Left ventricle myocardium superior (tissue), 1 donor: ENCODE measurements at places on chromosomes 11 and 22. TPM values are rescaled to one million over a fixed set of nuclear protein-coding genes. Genes with fewer than 3 reads are reported as not detected.
A peak's percentile ranks its signal among the peaks of the same experiment; 100 is the strongest.

PRAME gene
- total RNA-seq, result not detected

CECR2 gene
- total RNA-seq, result 7.1 TPM

C11orf87 gene
- total RNA-seq, result not detected

TMX2 gene
- 65.6 TPM for total RNA-seq

GDPD4 gene
- total RNA-seq, result not detected

CDC42EP2 gene
- total RNA-seq, result 13.0 TPM

GRCh38 chr11:121886996-121887395, 229.0 kb downstream of the BLID start:
- DNase-seq, result no peak

GRCh38 chr11:111097191-111097590, 148.3 kb upstream of the POU2AF2 start:
- peak; percentile 61 for DNase-seq

- no peak for DNase-seq
Measured at GRCh38 chr22:46946383-46946962, 184.0 kb downstream of the TBC1D22A start.

DNA sequence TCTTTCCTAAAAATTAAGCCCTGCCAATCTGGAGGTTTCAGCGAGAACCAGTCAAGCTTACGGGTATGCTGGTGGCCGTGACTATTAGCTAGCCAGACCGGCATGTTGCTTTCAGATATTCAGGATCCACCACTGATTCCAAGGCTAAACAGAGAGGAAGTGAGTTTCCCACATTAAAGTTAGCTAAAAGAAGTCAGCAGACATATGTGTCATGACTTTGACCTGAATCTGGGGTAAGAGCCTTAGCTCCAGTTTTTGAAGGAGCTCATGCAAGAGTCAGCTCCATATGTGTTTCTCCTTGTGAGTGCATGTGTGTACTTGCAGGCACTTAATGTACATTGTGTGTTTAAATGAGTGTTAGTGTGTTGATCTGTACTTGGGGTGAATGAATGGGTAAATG, 1.4 kb downstream of the ZFPL1 start:
- no peak for DNase-seq

DNA sequence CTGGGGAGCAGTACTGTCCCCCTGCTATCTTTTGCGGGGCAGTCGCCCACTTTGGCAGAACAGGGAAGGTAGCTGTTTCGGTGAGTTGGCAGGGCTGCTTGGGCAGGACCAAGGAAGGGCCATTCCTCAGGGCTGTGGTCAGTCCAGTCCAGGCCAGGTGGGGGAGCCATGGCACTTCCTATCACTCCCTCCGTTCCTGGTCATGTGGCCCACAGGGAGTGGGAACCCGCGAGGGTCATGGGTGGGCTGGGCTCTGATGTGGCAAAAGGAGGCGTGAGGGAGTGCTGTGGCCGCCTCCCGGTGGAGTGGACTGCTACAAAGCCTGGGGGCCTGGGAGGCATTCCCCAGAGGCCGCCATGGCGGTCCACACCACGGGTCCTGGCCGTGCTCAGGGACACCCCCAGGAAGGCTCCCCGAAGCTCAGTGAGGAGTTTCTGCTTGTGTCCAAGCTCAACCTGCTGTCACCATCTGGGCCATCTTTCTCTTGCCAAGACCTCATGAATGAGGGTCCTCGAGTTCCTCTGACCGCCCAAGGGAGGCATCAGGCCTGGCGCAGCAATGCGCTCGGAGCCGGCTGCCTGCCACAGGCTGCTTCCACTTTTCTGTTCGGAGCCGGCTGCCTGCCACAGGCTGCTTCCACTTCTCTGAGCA, 11.9 kb downstream of the CHID1 start:
- no peak for DNase-seq

DNA sequence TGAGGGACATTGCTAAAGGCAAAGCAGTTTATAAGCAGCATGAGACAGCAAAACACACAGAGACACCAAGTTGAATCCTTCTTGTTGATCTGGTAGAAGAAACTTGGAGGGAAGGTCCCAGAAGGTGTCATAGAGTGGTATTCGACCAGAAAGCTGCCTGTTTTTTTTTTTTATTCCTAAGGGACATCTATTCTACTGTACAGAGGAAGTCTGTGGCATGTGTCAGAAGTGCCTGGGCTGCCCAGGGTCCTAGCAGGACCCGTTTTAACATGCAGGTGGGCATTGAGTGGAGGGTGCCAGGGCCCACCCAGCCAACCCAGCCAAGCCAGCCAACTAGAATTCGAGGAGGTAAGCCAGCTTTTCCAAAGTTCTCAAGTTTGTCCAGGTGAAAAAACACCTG, 68.0 kb upstream of the ATXN10 start:
- no peak for DNase-seq

DNA sequence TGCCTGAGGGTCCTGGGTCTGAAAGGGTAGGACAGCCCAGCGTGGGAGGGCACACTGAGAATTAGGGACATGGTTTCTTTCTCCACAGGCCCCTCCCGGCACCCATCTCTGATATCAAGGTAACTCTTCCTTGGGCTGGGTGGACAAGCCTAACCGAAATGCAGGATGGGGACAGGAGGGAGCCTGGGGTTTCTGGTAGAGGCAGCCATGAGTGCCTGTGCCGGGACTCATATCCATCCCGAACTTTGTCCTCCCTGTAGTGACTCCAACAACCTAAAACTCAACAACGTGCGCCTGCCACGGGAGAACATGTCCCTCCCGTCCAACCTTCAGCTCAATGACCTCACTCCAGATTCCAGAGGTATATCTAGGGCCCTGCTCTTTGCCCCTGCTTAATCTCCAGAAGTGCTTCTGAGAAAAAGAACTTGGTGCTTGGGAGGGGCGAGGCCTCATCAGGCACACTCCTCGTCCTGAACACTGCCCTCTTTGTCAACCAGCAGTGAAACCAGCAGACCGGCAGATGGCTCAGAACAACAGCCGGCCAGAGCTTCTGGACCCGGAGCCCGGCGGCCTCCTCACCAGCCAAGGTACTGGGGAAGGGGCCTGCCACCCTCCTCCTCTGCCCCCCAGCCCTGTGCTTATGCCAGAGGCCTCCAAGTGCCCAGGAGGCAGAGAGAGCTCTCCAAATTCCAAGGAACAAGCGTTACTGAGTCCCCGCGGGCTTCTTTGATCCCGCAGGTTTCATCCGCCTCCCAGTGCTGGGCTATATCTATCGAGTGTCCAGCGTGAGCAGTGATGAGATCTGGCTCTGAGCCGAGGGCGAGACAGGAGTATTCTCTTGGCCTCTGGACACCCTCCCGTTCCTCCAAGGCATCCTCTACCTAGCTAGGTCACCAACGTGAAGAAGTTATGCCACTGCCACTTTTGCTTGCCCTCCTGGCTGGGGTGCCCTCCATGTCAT, 3.1 kb downstream of the TMEM25 start:
- no peak for DNase-seq

GRCh38 chr22:41642331-41643110, 21.4 kb downstream of the XRCC6 start:
- DNase-seq, result no peak
